ENCODE measurements at places on chromosomes 7 and 10.

GRCh38 chr10:1874533-1874932, 137.2 kb upstream of the ADARB2 start:
- DNase-seq, result no peak

DNA sequence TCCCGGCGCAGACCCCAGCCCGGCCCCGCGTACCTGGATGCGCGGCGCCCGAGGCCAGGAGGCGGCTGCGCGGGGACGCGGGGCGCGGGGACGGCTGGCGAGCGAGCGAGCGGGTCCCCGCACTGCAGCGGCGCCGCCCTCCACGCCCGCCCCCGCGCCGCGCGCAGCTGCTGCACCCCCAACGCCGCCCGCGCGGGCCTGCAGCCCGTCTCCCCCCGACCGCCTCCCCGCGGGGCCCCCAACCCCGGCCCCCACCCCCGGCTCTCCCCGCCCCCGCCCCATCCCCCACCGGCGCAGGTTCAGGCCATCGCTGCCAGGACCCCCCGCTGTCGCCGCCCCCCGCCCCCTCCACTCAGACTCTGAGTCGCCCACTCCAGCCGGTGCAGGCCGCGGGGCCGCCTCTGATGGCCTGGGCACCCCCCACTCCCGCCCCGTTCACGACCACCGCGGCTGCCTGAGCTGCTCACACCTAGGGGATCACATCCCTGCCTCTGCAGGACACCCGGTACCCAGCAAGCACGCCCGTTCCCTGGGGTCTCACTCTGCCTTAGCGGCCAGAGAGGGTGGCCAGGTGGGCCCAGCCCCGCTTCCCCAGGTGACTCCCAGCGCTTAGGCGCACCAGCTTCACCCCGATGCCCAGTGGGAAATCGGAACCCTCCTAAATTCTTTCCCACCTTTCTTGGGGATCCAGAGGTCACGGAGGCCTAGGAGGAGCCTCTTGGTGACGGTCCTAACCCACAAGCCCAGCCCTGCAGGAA, 13.9 kb upstream of the DNAAF5 start:
- DNase-seq, result no peak

GRCh38 chr7:151899513-151900360, 22.8 kb upstream of the PRKAG2 start:
- no peak for DNase-seq

- no peak for DNase-seq
Measured at GRCh38 chr7:149859369-149859768, 14.4 kb upstream of the ATP6V0E2 start.

DNA sequence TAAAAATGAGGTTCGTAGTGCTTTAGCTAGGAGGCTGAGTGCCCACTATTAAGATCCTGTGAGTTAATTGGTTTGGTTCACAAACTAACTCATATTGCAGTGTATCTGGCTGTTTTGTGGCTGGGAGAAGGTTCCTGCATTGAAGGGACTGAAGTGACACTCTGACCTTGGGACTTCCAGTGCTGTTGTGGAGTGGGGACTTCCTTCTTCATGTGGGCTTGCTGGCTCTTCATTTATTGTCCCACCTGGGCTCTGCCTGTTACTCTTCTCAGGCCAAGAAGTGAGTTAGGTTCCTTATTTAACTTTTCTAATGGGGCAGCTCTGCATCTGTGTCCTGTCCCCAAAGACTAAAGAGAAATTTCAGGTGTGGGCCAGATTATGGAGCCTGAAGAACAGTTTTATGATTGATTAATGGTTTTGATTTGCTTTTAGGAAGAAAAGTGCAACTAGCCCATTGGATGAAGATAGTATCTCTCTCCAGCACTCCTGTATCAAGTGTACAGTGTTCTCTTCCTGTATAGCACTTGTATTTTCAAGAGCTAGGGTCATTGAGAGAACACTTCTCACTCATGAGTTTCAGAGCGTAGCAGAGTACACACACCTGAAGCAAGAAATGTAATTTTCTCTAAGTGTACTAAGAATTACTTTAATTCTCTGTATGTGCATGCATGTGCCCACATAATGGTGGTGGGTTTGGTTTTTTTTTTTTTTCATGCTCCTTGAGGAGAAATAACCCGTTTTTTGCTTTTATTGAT, 54.8 kb downstream of the AUTS2 start:
- DNase-seq, result no peak

DNA sequence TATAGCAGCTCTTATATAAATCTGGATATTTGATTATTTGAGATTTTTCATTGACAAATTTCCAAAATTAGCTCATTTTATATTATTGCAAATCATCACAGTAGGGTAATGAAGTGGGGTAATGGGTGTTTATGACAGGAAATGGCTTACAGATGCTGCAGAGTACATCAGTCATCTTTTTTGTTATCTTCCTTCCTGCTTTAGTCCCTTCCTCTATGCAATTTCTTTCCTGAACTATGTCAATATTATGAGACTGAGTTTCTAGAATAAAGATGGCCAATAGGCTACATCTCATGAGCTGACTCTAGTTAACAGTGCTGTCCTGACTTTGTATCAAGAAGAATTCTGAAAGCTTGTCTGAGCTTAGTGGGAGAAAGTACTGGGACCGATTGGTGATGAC, 244.5 kb downstream of the XPNPEP1 start:
- DNase-seq, result no peak

DNA sequence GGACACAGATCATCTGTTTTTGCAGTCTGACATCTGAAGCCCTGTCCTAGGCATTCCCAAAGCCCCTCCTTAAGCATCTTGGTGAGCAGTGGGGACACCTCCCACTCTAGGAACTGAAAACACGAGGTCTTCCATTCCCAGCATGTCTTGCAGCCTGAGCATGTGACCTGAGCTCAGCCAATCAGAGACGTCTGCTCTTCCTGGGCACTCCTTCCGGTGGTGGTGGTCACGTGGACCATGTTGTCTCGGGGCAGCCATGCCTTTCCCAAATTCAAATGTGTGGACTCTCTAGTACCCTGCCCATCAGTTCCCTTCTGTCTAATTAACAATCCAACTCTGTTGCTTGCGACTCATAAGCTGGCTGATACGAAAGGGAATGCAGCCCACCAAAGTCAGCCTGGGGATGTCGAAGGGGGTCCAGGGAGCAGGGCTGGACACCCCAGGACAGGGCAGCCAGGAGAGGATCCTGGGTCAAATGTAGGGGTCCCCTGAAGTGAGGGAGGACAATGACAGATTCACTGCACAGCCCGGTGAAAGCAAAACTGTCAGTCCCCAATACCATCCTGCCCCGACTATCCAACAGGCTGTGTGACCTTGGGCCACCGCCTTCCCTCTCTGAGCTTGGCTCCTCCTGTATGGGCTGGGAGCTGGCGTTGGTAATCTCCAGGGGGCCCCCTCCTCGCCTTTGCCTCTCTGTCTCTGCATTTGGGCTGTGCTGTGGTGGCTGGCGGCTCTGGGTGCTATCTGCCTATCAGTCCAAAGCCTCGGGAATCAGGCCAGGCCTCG, 57.4 kb upstream of the BAIAP2L1 start:
- no peak for DNase-seq

GRCh38 chr10:1315178-1315577, 259.0 kb downstream of the WDR37 start:
- DNase-seq, result no peak

DNA sequence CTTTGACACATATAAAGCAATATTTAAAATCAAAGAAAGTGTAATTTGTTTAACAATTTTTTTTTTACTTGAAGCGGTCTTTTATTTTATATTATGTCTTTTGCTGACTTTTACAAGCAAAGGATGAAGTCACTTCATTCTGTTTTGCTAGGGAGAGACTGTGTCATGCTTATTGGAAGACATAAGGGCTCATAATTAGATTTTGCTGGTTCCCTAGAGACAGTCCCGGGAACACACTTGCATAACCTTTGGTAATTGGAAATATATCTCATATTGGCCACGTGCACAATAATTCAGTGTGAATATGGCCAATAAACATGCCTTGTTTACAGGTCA, 448 bp upstream of the NET1 start:
- no peak for DNase-seq

DNA sequence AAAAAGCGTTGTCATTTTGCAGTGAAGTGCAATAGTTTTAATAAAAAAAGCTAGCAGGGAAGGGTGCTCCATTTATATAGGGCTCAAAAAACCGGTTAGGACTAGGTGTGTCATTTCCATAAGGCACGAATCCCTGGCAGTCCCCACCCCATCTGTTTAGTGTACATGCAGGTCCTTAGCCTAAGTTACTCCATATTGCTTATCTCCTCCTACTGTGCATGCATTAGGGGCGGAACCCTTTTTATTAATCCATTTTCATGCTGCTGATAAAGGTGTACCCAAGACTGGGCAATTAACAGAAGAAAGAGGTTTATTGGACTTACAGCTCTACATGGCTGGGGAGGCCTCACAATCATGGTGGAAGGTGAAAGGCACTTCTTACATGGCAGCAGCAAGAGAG, 301.4 kb downstream of the ABCA13 start:
- DNase-seq, result no peak

- DNase-seq, result no peak
Measured at GRCh38 chr10:86498598-86498997, 23.0 kb downstream of the WAPL start.

DNA sequence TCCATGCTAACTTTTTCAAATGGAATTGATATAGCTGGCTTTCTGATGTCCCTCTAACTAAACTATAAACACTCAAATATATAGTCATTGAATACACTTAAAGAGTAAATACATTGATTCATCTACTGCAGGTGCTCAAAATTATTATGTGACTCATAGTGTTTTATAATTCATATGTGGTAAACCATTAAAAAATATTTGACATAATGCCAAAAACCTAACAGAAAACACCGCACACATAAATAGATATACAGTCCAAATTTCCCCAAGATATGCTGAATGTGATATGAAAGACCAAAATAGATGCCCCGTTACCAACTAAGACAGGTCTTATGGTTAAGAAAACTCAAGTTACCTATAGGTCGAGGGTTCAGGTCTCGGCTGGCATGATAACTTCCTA, 171.7 kb upstream of the SEMA3E start:
- no peak for DNase-seq

DNA sequence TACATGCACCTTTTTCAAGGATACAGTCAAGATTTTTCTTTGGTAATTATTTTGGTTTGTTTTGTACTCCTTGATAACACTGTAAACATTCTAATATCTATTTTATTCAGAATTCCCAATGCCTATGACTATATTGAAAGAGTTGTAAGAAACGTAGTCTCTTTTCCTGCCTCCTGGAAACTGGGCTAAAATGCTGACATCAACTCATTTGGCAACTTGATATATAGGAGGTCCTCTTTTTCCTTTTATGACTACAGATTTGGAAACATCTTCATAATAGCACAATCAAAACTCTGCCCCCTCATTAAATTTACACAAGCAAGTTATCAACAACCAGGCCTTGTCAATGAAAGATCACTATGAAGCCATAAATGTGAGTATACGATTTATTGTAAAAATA, 422.3 kb upstream of the PCDH15 start:
- no peak for DNase-seq

- DNase-seq, result no peak
Measured at GRCh38 chr10:1630304-1630703, 107.0 kb downstream of the ADARB2 start.

GRCh38 chr10:63630931-63631680, 109.9 kb downstream of the REEP3 start:
- DNase-seq, result no peak

DNA sequence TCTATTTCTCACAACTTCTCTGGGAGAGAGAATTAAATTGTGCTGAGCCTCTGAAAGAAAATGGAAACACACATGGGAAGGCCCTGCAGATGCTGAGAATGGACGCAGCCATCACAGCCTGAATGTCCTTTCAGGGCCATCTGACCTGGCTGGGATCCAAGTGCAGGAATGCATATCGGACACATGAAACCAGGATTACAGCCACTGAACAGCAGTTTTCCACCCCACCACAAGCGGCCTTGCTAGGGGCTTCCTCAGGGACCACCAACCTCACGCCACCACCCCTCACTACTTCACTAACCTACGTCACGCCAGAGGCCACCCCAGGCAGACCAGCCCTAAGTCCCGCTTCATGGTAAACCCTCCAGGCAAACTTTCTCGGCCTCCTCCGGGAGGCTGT, 103.3 kb downstream of the DIP2C start:
- DNase-seq, result no peak

GRCh38 chr7:133061357-133061756, 20.5 kb downstream of the CHCHD3 start:
- no peak for DNase-seq
